ENCODE measurements at places on chromosomes 5 and 9. TPM values are rescaled to one million over a fixed set of nuclear protein-coding genes. Genes with fewer than 3 reads are reported as not detected.
A peak's percentile ranks its signal among the peaks of the same experiment; 100 is the strongest.

DNA sequence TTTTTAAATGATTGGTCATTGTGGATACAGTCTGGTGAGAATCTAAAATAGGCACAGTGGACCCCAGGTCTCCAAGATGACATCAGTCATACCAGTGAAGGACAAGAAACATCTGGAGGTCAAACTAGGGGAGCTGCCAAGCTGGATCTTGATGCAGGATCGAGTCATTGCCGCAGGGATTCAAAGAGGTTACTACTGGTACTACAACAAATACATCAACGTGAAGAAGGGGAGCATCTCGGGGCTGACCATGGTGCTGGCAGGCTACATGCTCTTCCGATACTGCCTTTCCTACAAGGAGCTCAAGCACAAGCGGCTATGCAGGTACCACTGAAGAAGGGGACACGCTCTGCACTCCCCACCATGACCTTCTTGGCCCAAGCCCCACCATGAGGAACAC lies 20.9 kb downstream of the FOXB2 start:
- DNase-seq = no peak

The PLAC8L1 gene
- polyA plus RNA-seq = 0.15 TPM

The PCDHAC1 gene
- 0.04 TPM for polyA plus RNA-seq

GRCh38 chr5:8349855-8350254 lies 480.9 kb downstream of the MTRR start:
- DNase-seq = no peak

GRCh38 chr5:39428640-39429039 lies 3.9 kb upstream of the DAB2 start:
- DNase-seq = no peak

DNA sequence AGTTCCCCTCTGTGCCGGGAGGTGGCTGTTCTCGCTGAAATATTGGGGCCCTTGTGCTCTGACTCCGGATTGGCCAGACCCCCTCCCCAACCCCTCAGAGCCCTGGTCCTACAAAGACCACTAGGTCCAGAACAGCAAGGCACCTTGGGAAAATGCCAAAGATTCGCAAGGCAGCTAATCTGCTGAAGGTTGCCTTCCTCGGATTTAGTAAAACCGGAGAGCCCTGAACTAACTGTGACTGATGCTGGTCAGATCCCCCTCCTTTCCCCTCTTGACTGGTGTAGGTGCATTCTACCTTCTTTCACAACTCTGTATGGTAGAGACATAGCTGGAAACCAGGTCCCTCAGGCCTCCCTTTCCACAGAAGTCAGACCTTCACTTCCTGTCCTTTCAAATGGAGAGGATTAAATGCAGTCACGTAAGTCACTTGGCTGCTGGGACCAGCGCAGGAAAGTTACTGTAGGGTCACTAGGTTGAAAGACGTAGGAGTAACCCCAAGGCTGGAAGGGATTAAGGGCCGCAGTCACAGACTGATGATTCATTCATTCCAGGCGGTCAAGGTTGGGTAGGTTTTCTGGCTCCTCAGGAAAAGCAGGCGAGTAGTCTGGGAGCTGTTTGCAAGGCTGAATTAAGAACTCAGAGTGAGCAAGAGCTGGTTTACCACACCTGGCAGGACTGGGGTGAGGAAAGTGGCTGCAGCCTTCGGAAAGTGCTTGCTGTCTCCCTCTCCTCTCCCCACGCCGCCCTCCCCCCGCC lies 5.3 kb downstream of the BARX1 start:
- no peak for DNase-seq

The FBP2 gene
- polyA plus RNA-seq = not detected

The RPS23 gene
- 4,398 TPM for polyA plus RNA-seq

DNA sequence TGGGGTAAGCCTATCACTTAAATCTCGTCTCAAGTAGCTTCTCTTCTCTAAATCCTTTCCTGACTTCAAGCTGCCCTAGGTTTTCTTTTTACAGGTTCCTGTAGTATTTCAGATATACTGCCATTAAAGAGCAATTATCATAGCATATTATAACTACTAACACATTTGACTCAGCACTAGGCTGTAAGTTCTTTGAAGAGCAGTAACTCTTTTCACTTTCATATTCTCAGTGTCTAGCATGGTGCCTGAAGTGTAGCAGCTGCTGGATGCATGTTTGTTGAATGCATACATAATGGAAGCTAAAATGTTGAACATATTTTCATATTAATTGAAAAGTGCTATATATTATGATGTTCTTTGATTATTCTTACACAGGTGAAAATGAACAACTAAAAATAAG lies 22.5 kb downstream of the CCDC152 start:
- DNase-seq = no peak

DNA sequence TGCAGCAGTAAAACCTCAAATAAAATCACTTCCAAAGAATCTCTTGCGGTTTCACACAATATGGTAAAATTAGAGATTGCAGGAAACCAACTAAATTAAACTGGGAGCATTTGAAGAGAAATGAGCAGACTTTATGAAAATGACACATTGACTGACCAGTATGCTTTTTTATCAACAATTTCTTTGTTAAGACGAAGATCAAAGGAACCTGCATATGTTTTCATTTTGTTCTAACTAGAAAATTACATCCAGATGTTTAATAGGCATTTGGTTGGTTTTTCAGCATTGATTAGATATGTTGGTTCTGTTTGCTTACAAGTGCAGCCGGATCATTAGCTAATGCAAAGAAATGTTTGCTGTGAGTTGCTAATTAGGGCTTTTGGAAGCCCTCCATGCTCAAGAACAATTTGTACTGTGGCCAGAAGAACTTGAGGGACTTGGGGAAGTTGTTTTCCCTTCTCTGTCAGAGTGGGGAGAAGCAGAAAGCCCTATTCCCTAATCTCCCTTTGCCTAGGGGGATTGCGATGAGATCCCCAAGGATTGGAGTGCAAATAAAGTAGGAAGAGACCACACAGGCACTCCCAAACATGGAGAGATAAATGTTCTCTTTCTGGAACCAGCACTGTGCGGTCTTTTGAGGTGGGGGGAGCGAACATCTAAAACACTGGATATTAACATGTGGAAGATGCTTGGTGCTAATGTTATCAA lies 4.5 kb upstream of the TLE1 start:
- no peak for DNase-seq

GRCh38 chr5:143008809-143009521 lies 238.8 kb downstream of the ARHGAP26 start:
- peak; percentile 87 for DNase-seq

- no peak for DNase-seq
Measured at GRCh38 chr9:79428422-79428821, 143.3 kb upstream of the TLE4 start.

- no peak for DNase-seq
Measured at GRCh38 chr5:3596857-3597166, 1.2 kb downstream of the IRX1 start.

The PCDHAC2 gene
- not detected for polyA plus RNA-seq

The OCLN gene
- polyA plus RNA-seq = 2.1 TPM

DNA sequence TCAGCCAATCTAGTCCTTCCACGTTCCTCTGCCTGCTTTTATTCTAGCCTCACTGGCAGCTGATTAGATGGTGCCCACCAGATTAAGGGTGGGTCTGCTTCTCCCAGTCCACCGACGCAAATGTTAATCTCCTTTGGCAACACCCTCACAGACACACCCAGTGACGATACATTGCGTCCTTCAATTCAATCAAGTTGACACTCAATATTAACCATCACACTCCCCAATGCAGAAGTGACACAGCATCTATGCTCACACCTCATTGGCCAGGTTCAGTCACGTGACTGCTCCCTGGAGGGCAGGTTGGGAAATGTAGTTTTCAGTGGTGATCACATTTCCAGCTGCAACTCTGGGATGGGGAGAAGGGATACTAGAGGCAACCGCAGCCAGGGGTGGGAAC lies 13.0 kb downstream of the SUSD3 start:
- no peak for DNase-seq

DNA sequence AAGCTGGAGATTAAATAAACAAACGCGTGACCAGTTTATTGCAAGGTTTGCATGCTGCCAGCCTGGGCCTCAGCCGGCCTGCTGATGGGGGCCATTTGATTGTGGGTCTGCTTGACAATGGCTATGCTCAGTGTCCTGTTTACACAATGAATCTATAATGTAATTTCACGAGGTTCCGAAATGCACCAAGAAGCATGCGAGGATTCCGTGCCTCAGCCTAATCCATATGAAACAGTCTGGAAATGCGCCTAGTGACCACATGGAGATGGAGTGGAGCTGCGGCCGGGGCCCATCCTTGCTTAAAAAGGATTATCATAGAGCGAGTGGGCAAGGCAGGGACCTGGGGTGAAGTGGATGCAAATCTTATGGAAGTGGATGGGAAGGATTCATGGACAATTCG lies 382.4 kb downstream of the CDK5RAP2 start:
- no peak for DNase-seq

All from AG04450 (cell line).